Spinal cord (tissue), 10 donors: ENCODE measurements at places on chromosomes 11 and 22.

DNA sequence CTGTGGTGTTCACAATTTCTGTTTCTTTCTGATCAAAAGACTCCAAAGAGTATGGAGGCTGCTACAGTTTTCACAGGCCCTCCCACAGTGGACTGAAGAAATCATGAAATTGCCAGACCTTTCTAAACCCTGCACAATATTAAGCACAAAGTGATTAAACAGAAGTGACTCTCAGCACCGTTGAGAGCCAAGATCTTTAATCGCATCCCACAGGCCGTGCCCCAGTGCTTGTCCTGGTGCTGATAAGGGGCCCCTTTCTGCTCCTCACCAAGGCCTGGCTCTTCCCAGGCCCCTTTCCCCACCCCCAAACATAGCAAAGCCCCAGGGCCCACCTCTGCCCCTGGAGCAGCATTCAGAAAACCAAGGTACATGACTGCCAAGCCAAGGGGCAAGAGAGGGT, 57.4 kb upstream of the BMAL1 start:
- DNase-seq: no peak

DNA sequence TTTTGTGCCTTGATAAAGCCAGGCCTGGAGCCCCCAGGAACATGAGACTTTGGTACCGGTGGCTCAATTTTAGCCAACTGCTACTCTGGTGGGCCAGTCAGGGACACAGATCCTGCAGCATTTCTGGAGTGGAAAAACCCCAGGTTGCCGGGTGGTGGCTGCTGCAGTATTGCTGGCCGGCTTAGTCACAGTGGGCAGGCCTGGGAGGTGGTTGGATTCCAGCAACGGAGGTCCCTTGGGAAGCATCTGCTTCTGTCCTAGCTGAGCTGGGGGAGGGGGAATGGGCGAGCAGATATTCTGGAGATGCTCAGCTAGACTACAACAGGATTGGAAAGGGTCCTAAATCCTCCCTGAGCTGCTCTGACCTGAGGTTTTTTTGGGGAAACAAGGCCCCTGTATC, 31.6 kb upstream of the ACCSL start:
- no peak for DNase-seq

GRCh38 chr22:21866833-21867527, 465 bp downstream of the MAPK1 start:
- DNase-seq: no peak

DNA sequence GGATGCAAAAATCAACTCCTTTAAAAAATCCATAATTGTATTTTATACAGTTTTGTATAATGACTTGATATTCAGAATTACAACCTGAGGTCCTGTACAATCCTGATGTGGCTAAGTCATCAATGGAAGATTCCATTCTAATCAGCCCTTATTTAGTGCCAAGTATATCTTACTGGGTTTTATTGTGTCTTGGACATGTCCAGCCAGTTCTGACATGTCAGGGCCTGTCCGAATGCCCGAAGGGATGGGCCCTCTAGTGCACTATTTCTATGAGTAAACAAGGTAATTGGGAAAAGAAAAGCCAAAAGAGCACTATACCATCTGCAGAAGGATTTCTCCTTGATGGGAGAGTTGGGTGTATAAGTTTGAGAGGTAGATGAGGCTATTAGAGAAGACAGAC, 412.9 kb downstream of the METTL15 start:
- no peak for DNase-seq
